ENCODE measurements at places on chromosomes 7 and 10.

- DNase-seq = no peak
These were observed 64.1 kb downstream of the CTTNBP2 start for GRCh38 chr7:117808910-117809705.

- DNase-seq = peak; percentile 46
These were observed 25.0 kb upstream of the CNNM1 start for GRCh38 chr10:99303899-99304861.

GRCh38 chr10:61919646-61920215 is 18.2 kb downstream of the ARID5B start:
- no peak for DNase-seq

GRCh38 chr7:38451840-38452239 is 178.4 kb upstream of the TARP start:
- DNase-seq = peak; percentile 71

DNA sequence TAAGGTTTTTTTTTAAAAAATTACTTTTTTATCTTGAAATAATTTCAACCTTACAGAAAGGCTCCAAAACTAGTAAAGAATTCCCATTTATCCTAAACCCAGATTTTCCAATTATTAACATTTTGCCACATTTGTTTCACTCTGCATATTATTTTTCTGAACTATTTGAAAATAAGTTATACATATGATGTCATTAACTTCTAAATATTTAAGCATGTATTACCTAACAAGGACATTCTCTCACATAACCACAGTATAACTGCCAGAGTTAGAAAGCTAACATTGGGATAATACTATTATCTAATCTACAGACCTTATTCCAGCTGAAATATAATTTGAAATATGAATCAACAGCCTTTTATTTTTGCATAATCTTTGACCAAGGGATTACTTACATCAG is 65.8 kb downstream of the SLC18A2 start:
- DNase-seq = no peak

GRCh38 chr10:71229726-71230655 is 17.6 kb downstream of the UNC5B start:
- DNase-seq = no peak

DNA sequence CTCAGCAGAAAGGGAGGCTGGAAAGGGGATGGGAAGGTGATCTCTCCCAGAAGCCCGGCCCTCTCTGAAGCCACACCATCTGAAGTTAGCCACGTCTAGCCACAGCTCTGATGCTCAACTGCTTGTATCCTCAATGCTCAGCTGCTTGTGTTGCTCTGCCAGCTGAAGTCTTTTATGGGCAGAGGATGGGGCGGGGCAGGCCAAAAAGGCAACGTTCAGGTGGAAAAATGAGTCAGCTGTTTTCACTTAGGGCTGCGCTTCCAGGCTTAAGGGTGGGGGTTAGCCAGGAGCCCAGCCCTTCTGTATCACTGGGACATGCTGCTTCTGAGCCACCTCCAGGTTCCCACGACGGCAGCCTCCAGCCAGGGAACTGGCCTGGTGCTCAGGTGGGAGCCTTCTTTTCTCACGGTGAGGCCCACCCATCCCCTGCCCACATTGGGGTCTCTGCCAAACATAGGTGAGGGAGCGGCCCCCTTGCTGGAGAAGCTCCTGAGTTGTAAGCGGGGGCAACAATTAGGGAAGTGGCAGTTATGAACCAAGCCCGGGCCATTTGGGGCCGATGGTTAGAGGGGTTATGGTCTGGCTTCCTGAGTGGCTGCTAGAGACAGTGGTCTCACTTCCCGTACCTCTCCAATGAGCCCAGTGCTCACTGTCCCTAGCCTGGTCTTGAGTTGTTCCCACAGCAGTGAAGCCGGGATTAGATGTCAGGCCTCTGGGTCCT is 44.9 kb upstream of the CNPY1 start:
- no peak for DNase-seq

DNA sequence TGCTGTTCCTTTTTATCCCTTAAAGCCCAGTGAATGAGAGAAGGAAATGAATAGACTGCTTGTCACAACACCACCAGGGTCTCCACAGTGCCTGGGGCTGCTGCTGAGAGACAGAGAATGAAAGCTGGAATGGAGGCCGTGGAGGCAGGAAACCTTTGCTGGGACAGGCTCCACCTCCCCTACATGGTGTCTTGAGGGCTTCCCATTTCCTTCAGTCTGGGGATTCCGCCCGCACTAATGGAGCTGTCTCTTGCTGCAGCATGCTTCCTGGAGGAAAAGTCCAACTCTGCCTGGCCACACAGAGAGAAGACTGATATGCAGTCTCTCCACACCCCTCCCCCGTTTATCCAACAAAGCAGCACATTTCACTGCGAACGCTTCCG is 54.5 kb downstream of the LRRC4 start:
- no peak for DNase-seq

DNA sequence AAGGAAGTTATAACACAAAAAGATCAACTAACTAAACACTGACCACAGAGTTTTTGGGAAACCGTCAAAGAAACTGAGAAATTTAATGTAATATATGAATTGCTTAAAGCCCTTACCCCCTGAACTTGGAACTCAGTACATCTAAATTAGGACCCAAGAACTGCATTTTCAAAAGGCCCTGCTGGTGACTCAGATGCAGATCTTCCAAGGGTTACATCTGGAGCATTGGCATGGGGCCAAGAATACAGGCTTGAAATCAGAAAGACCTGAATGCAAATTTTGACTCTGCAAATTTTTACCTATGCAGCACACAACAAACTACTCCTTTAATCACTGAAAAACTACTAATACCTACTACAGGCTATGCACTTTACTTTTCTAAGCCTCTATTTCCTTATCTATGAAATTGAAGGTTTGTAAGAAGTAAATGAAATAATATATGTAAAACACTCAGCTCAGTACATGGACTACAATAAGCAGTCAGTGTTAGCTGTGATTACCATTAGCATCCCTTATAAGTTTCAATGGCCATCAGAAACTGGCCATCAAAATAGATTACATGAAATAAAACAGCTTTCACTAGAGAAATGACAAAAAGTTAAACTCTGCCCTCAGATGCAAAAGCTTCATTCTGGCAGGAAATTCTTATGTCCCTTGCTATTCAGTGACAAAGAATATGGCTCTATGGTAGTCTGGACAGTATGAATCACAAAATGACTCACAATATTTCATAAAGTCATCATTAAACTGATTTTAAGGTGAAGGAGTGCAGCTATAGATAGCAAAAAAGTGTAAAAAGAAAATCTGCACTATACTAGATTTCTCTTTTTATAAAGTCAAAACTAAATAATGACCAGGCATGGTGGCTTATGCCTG is 43.6 kb downstream of the NSUN6 start:
- DNase-seq = peak; percentile 89

DNA sequence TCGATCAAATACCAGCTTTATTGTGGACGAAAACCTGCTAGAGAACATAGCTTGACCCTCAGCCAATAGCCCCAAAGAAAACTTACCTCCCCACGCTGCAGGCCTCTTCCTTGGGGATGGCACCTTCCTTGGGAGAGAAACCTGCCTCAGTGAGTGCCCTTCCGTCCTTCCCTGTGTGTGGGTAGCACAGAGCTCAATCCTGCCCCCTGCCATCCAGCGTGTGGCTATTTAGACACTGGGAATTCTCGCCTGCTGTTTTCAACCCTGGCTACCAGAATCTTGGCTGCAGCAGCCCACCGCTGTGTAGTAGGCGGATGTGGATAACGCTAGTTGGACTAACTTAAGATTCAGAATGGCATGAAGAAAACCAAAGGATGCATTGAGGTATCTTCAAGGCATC is 238.2 kb downstream of the TEX36 start:
- no peak for DNase-seq

GRCh38 chr7:97016381-97017191 is 8.0 kb downstream of the DLX5 start:
- DNase-seq = peak; percentile 59

GRCh38 chr10:69484736-69485135 is 33.5 kb downstream of the TSPAN15 start:
- no peak for DNase-seq

GRCh38 chr7:46764100-46764936 is 817.6 kb downstream of the TNS3 start:
- DNase-seq = peak; percentile 93

Data from adipocyte (in vitro differentiated cells).